ENCODE measurements at places on chromosomes 3 and 15. TPM values are rescaled to one million over a fixed set of nuclear protein-coding genes. Genes with fewer than 3 reads are reported as not detected.

Gene SLC24A5
- not detected for polyA plus RNA-seq

Gene LRRN1
- not detected for polyA plus RNA-seq

Gene CCDC80
- polyA plus RNA-seq: 199 TPM

Gene SEMA3B
- polyA plus RNA-seq: 59.0 TPM

Gene PAQR9
- not detected for polyA plus RNA-seq

Gene DCBLD2
- 59.7 TPM for polyA plus RNA-seq

Gene CMSS1
- polyA plus RNA-seq: 12.4 TPM

Gene RTP1
- not detected for polyA plus RNA-seq

Gene OR5K2
- polyA plus RNA-seq: not detected

Gene EPHA6
- polyA plus RNA-seq: not detected

Gene ANKDD1A
- polyA plus RNA-seq: 2.9 TPM

DNA sequence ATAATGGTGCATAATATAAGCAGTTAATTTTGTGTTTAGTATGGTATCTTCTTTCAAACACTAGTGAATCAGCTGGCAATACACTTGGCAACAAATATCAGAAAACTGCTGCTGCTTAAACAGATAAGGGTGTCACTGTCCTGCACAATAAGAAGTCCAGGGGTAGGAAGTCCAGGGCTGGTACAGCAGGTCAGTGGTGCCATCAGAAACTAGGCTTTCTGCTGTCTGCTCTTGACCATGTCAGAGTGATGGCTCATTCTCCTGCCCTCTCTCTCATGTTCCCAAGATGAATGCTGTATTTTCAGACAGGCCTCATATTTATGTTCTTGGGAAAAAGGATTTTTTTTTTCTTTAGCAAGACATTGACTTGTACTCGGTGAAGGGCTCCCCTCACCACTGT lies 9.2 kb upstream of the GRK7 start:
- DNase-seq: no peak

DNA sequence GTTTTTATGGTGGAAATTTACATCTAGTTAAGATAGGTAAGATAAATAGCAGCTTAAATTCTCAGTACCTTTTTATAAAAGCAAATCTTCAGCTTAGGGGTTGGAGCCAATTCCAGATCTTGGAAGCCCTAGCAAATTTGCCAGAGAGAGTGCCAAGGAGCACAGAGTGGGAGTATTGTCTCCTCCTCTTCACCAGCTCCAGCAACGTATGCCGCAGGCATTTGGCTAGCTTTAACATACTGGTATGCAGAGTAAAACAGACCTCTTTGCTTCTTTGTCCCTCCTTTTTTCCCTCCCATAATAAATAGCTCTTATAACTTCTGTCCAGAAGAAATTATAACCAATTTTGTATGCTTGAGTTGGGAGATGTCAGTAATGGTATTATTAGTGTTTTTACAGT lies 140.4 kb downstream of the DIPK2A start:
- DNase-seq: no peak

DNA sequence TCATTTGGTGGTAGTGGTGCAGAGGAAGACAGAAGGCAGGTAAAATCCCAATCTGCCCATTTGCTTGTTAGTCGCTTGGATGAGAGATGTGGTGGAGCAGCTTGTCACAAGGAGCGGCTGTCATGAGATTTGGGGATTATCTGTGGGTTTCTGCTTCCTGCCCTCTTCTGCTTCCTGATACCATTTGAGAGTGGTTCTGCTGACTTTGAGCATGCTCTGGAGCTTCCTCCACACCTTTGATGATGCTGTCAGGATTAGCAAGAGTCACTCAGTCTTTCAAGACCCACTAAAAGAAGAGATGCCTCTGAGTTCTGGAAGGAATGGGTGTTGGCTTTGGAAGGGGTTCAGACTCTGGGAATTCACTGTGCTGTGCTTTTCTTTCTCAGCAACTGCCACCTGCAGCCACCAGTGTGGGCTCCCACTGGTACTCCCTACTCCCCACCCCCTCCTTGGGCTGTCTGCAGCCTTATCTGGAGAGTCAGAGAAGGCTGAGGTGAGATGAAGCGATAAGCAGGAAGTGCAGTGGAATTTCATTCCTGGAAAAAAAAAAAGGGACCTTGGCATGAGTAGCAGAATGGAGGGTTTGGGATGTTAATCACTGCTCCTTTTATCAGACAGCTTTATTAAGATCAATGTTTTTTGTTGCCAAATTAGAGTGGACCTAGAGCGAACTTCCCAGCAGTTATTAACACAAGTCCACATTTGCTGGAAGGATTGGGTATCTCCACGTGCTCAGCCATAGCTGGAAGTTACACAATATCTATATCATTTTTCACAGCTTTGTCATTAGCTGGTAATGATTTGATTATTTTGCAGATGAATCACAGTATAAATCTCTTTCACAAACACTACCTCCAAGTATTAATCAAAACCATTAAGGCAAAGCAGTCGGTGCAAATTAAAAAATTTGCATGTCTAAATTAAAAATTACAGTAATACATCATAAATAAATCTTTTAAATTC lies 233.0 kb upstream of the SATB1 start:
- DNase-seq: no peak

DNA sequence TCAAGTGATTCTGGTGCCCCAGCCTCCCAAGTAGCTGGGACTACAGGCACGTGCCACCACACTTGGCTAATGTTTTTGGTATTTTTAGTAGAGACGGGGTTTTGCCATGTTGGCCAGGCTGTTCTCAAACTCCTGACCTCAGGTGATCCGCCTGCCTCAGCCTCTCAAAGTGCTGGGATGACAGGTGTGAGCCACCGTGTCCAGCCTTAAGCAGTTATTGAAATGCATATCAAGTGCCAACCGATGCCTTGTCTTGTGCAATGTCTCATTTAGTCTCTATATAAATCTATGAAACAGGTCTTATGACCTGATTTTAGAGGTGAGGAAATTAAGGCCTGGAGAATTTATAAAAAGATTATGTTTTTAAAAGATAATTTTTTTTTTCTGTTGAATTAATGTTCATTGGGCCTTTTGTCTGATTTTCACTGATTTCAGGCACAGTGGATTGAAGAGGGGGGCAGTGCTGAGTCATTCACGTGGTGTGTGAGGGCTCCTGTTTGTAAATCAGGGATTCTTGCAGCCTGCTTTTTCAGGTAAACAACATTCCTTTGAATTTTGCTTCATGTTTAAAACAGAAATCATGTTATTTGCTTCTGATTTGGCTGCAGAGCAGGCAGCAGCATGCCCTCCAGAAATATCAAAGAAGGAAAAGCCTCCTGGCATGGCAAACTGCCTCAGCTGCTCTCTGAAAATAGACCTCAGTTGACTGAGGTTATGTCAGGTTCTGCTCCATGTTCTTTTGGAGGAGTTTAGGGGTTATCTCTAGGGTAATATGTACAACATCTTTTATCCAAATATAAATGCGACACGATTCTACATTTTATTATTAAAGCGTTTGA lies 407.0 kb upstream of the RGMA start:
- no peak for DNase-seq

GRCh38 chr3:50627407-50628051 lies 10.6 kb downstream of the MAPKAPK3 start:
- no peak for DNase-seq

DNA sequence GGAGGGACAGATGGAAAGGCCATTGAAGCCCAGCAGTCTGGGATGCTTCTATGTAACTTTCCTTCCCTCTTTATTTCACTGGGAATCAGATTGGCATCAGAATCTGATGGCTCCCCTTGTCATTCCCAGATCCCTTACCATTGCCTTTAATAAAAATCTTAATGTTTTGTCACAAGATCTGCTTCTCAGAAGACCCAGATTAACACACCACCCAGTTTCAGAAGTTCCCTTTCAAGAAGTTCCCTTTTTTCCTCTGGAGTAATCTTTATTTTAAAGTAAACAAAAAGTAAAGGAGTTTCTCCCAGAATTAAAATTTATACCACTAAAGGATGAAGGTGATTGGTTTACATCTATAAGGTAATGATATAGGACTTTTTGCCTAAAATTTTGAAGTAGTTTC lies 76.4 kb downstream of the UBR1 start:
- DNase-seq: no peak

GRCh38 chr3:185715091-185715490 lies 109.8 kb downstream of the IGF2BP2 start:
- DNase-seq: no peak

DNA sequence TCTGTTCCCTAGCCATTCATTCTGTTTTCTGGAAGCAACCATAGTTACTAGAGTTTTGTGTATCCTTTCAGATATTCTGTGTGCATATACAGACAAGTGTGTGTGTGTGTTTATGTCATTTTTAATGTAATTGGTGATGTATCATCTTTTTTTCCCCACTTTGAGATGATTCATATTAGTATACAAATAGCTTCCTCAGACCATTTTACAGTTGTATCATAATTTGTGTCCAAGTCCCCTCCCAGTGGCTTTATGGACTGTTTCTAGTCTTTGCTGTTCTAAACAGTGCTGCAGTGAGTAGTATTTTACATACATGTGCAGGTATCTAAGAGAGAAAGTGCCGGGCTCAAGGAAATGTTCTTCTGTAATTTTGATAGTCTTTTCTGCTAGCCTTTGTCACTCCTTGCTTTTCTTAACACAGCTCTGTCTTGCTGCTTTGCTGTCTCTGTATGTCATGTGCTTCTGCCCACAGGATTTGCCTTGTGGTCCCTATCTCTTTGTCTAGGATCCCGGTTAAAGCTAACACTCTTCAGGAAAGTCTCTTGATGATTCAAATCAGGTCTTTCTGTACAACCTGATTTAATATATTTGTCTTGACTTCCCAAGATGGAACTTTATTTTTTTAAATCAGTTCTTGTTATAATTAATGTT lies 31.5 kb upstream of the FBXL22 start:
- no peak for DNase-seq

DNA sequence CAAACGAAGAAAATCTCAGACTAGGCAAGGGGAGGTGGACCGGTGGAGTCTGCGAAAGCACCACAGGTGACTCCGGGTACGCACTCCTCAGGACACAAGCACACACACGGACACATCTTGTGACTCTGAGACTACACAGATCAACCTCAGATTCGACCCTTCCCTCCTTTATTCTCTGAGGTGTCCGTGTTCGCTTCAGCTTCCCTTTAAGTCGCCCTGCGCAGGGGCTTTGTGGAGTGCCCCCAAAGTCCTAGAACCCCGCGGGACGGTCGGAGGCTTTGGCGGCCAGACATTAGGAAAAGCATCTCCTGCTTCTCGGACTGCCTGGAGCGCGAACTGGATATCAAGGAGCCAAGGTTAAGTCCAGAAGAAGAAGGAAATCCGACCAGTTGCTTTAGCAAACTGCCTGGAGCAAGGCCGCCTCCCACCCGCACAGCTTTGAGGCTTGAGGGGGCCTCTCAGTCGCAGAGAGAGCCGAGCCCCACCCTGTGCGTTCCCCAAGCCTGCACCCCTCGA lies 730 bp downstream of the DGKG start:
- DNase-seq: no peak

DNA sequence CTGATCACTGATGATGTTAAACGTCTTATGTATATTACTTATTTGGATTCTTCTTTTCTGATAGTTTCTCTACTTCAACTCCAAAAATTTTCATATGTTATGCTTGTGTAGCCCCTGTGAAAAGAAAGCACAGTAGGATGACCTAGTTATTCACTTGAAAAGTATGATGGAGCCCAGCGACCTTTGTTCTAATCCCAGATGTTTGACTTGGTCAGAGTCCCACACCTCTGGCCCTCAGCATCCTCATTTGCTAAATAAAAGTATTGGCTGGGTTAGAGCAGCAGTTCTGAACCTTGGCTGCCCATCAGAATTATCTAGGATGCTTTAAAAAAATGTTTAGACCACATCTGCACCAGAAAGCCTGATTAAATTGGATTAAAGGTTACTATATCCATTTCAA lies 173.7 kb downstream of the ATG7 start:
- DNase-seq: no peak

GRCh38 chr3:140180603-140181002 lies 245.6 kb downstream of the CLSTN2 start:
- DNase-seq: no peak

DNA sequence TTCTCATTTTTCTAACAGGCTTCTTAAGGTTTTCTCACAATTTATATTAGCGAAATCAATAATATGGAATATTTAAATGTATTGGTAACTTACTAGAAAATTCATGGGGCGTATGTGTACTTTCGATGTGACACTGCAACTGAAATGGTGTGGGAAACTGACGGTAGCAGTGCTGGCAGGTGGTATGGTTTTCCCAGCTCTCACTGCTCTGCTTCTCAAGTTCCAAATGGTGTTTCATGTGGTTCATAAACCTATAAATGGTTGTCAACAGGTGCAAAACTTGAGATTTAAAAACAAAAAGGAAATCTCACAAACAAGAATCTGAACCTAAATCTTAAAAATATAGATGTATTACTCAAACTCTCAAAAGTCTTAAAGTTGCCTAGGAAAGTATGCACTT lies 54.7 kb downstream of the ZNF280D start:
- DNase-seq: no peak

GRCh38 chr3:73927203-73927570 lies 302.4 kb upstream of the PDZRN3 start:
- no peak for DNase-seq

- no peak for DNase-seq
Measured at GRCh38 chr3:39025222-39025970, 26.3 kb downstream of the SCN11A start.

DNA sequence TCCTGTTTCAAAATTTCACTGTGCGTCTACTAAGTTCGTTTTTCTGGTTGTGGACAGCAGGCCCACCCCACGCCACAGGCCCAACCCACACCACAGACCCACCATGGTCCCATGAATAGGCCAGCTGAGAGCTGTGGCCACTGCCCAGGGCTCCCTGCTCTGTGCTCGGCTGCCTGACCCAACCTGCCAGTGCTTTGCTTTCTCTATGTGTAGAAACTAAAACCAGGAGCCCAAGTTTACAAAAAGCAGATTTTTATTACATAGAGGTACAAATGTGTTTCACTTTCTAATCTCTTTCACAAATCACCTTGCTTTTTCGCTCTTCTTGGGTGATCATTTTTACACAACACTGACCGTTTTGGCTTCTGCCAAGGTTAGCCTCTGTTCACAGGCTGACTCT lies 69.1 kb downstream of the HERC2 start:
- no peak for DNase-seq

GRCh38 chr15:57220205-57220604 lies 156.1 kb upstream of the CGNL1 start:
- no peak for DNase-seq

- no peak for DNase-seq
Measured at GRCh38 chr3:44125882-44126281, 115.8 kb upstream of the TOPAZ1 start.

GRCh38 chr3:101884776-101885175 lies 35.5 kb downstream of the NFKBIZ start:
- DNase-seq: no peak

- DNase-seq: no peak
Measured at GRCh38 chr3:15606434-15606891, 4.9 kb downstream of the BTD start.

DNA sequence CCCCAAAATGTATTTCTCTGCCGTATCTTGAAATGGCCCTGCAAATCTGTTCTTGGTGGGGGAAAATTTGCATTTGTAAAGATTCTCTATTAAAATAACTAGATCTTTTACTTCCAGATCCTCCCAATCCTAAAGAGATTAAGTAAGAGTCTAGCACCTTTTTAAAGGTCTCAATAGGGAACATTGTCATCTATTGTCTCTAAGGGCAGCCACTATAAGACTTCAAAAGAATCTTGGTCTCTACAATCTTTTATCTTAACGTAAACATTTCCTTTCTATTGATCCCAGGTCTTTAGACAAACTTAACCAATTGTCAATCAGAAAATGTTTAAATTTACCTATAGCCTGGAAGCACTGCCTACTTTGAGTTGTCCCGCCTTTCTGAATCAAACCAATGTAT lies 1313.3 kb downstream of the ROBO2 start:
- no peak for DNase-seq

GRCh38 chr3:181782306-181782954 lies 70.7 kb downstream of the SOX2 start:
- no peak for DNase-seq

All from BJ (cell line).